Thoracic aorta (tissue), 2 donors: ENCODE measurements at places on chromosomes 2 and 18.

- DNase-seq: no peak
Measured at GRCh38 chr2:158144914-158145625, 43.4 kb downstream of the UPP2 start.

DNA sequence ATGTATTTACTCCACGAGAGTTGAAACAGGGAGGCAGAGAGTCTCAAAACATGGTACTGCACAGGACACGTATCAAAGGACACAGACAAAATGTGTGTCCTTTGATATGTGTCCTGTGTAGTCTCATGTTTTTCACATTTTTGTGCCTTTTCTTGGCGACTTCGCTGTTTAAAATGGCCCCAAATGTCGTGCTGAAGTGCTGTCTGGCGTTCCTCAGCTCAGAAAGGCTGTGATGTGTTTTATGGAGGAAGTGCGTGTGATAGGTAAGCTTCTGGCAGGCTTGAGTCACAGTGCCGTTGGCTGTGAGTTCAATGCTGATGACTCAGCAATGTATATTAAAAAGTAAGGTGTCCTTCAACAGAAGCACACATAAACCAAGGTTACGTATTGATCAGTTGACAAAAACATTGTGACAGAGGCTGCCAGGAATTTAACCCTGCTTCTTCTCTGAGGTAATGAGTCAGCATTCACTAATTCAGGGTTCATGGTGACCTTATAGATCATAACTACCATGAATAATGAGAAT is 78.2 kb downstream of the DYSF start:
- DNase-seq: no peak

DNA sequence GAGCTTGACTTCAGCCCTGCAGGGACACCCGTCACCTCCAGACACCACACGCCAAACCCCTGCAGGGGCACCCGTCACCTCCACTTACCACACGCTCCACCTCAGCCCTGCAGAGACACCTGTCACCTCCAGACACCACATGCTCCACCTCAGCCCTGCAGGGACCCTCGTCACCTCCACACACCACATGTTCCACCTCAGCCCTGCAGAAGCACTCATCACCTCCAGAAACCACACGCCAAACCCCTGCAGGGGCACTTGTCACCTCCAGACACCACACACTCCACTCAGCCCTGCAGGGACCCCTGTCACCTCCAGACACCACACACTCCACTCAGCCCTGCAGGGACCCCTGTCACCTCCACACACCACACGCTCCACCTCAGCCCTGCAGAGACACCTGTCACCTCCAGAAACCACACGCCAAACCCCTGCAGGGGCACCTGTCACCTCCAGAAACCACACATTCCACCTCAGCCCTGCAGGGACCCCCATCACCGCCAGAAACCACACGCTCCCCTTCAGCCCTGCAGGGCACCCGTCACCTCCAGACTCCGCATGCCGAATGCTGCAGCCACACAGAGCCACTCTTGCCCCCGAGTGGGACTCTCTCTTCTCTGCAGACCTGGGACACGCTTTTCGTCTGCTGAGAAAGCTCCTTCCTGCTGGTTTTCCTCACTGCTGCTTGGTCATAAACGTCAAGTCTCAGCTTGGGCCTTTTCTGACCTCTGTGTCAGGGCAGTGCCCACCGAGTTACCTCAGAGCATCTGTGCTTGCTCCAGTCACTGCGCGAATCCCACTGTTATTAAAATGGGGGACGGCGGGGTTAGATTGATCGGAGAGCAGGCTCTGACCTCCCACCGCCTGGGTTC is 77.5 kb upstream of the SALL3 start:
- no peak for DNase-seq

- no peak for DNase-seq
Measured at GRCh38 chr2:32688541-32688940, 60.7 kb downstream of the TTC27 start.
